Naive thymus-derived CD4-positive, alpha-beta T cell (primary cell): ENCODE measurements at places on chromosomes 5 and 9. TPM values are rescaled to one million over a fixed set of nuclear protein-coding genes. Genes with fewer than 3 reads are reported as not detected.

- DNase-seq = no peak
- no peak overlapping the region for H3K4me3 ChIP-seq
- H3K27ac ChIP-seq = no peak overlapping the region
Observed at GRCh38 chr5:84862132-84862531, 477.5 kb upstream of the EDIL3 start.

DNA sequence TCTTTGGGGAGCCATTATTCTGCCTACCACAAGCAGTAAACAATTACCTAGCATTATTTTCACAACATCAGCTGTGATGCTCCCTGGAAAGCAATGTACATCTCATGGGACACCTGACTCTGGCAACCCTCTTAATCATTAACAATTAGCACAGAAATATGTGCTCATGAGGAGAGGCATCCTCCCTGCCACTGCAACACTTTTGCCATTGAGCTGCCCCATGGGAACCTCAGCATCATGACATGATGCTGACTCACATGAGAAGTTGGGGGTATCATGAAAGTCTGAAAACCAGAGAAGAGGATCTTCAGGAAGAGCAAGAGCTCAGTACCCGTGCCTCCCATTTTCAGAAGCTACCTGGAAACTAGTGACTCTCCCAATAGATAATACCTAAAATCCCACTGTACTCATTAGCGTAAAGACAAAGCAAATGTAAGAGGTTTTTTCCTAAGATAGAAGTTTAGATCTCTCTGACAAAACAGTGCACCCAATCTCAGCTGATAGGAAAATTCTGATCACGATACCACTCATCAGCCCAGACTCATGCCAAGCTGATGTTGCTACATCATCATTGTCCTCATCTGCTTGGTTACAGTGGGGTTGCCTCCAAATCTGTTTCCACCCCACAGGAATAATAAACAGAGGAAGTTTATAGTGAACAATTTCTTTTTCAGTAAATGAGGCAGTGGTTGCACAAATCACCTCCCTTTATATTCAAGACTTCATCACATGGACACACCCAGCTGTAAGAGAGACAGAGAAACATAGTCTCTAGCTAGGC lies 244.5 kb downstream of the NR2F1-AS1 start:
- no peak for DNase-seq
- H3K4me3 ChIP-seq = no peak overlapping the region
- no peaks in the 10 kb centered on the region for H3K36me3 ChIP-seq
- H3K27me3 ChIP-seq = no peaks in the 10 kb centered on the region

DNA sequence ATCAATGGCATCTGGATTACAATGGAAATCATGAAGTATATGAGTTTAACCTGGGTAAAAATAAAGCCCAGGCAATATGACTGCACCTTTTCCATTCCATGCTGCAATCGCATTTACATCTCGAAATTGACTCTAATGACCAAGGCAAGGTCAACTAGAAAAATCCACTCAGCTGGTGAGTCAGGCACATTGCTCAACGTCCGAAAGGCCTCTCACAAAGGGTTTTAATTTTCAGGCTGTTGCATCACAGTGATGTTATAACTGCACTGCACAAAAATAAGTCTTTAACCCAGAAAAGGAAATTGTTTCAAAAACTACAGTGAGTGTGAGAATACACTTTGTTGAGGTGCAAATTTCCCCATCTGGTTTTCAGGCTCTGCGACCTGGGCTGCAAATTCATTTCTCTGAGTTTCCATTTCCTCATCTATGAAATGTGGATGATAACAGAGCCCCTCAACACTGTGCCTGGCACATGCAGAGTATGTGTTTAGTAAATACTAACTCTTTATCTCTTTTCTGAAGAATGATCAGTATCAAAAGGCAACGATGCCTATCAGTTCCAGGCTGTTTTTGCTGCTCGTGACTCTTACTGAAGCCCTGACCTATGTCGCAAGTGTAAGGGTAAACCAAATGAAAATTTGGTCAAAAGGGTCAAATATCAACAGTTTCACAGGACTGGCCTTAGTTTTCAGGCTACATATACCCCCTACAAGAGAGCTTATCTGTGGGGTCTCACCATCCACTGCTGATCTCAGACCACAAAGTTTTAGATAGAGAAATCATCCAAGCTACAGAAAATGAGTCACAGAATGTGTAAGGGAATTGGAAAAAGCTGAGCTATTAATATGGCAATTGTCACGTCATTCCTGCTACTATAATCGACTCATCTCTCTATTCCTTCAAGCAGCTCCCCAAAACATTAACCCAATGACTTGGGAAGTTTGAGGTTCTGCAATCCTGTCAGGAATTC lies 4.1 kb downstream of the NFIL3 start:
- DNase-seq = no peak
- no peak overlapping the region for H3K4me3 ChIP-seq
- H3K27me3 ChIP-seq = no peaks in the 10 kb centered on the region
- no peak overlapping the region for H3K27ac ChIP-seq

- H3K27me3 ChIP-seq = no peaks in the 10 kb centered on the region
- H3K36me3 ChIP-seq = no peaks in the 10 kb centered on the region
- no peak for DNase-seq
- H3K27ac ChIP-seq = peak overlapping the region; percentile 4
- no peak overlapping the region for H3K4me3 ChIP-seq
- H3K4me1 ChIP-seq = peaks cover 50% of the 10 kb centered on the region
Observed at GRCh38 chr5:109695005-109695926, 5.5 kb downstream of the MAN2A1 start.

DNA sequence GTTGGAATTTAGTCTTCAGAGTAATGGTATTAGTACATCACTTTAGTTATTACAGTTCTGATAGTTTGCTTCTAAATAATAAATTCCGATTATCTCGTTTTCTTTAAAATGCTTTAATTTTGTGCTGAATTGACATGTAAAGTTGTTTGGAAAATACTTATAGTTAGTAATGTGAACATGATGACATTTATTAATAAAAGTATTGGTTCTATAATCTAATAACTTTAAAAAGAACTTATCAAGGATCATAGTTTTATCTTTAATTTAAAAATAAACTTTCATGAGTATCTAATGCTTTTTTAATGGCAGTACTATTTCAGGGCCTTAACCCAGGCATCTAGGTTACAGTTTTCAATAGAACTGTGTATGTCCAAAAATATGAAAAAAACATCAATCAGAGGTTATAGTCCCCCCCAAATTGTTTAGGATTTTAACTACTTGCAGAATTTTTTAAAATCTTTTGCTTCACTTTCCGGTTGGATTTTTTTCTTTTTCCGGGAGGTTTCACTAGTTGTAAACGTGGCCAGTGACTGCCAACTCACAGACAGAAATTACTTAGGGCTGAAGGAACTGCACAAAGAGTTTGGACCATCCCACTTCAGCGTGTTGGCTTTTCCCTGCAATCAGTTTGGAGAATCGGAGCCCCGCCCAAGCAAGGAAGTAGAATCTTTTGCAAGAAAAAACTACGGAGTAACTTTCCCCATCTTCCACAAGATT lies 680 bp downstream of the GPX8 start:
- no peaks in the 10 kb centered on the region for H3K36me3 ChIP-seq
- peaks cover 1% of the 10 kb centered on the region for H3K27me3 ChIP-seq
- H3K27ac ChIP-seq = no peak overlapping the region
- no peak overlapping the region for H3K4me3 ChIP-seq
- DNase-seq = no peak

- no peaks in the 10 kb centered on the region for H3K36me3 ChIP-seq
- no peak overlapping the region for H3K4me3 ChIP-seq
- no peak for DNase-seq
- H3K27ac ChIP-seq = no peak overlapping the region
- no peaks in the 10 kb centered on the region for H3K4me1 ChIP-seq
Observed at GRCh38 chr9:16258708-16259107, 611.8 kb downstream of the BNC2 start.

GRCh38 chr5:41176952-41177351 lies 36.4 kb downstream of the C6 start:
- no peak for DNase-seq
- H3K4me1 ChIP-seq = no peaks in the 10 kb centered on the region
- no peaks in the 10 kb centered on the region for H3K27me3 ChIP-seq

- no peak overlapping the region for H3K27ac ChIP-seq
- no peak for DNase-seq
- H3K27me3 ChIP-seq = no peaks in the 10 kb centered on the region
Observed at GRCh38 chr9:105284463-105284862, 40.0 kb downstream of the SLC44A1 start.

GRCh38 chr5:171543148-171543815 lies 123.8 kb downstream of the FGF18 start:
- no peak overlapping the region for H3K27ac ChIP-seq
- no peak overlapping the region for H3K4me3 ChIP-seq
- H3K4me1 ChIP-seq = no peaks in the 10 kb centered on the region
- no peak for DNase-seq
- no peaks in the 10 kb centered on the region for H3K27me3 ChIP-seq

DNA sequence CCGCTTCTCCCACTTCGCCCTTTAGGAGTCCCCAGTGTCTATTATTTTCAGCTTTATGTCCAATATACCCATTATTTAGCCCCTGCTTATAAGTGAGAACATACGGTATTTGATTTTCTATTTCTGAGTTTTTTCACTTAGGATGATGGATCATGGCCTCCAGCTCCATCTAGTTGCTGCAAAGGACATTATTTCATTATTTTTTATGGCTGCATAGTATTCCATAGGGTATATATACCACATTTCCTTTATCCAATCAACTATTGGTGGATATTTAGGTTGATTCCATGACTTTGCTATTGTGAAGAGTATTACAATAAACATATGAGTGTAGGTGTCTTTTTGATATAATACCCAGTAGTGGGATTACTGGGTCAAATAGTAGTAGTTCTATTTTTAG lies 162.9 kb downstream of the FER start:
- no peak overlapping the region for H3K27ac ChIP-seq
- no peak for DNase-seq
- no peaks in the 10 kb centered on the region for H3K36me3 ChIP-seq

- H3K36me3 ChIP-seq = no peaks in the 10 kb centered on the region
- H3K27ac ChIP-seq = no peak overlapping the region
- no peaks in the 10 kb centered on the region for H3K27me3 ChIP-seq
- H3K4me3 ChIP-seq = no peak overlapping the region
Observed at GRCh38 chr9:13900449-13900848, 413.5 kb downstream of the NFIB start.

GRCh38 chr9:134563397-134563796 lies 78.2 kb upstream of the COL5A1 start:
- H3K27me3 ChIP-seq = no peaks in the 10 kb centered on the region
- no peak overlapping the region for H3K27ac ChIP-seq
- no peak overlapping the region for H3K4me3 ChIP-seq

DNA sequence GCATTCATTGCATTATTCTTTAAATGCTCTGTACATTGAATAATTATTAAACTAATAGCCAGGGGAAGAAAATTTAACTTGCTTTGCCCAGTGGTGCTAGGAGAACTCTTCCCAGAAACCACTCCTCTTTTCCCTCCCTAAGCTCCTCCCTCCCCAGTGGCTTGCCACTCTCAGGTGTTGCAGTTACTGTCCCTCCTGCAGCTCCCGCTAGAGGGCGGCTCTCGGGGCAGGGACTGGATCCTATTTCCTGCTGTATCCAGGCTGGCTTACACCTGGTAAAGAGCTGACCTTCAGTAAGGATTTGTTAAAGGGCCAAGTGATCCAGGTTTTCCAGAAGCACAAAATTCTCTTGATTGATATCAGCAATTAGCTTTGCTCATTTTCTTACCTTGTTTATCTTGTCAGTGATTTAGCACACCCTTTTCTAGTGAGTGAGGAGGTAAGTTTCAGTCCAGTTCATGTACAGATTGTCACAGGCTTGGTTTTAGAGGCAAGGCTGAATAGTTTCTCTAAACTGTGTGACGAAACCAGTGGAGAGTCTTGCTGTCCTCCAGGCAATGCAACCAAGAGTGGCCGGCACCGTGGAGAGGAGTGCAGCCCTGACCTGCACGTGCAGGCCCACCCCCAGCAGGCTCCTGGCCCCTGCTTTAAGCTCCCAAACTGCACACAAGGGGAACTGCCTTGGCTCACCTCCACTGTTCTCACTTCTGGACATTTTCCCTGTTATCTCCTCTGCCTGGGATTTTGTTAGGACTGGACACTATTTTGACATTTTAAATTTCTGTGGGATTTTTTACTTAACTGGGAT lies 423.8 kb downstream of the SPOCK1 start:
- no peak overlapping the region for H3K27ac ChIP-seq
- H3K4me3 ChIP-seq = no peak overlapping the region
- no peaks in the 10 kb centered on the region for H3K4me1 ChIP-seq
- no peaks in the 10 kb centered on the region for H3K27me3 ChIP-seq
- no peaks in the 10 kb centered on the region for H3K36me3 ChIP-seq
- DNase-seq = no peak

GRCh38 chr5:116497631-116498030 lies 77.0 kb downstream of the SEMA6A start:
- no peak overlapping the region for H3K27ac ChIP-seq
- H3K4me1 ChIP-seq = no peaks in the 10 kb centered on the region
- no peaks in the 10 kb centered on the region for H3K36me3 ChIP-seq
- DNase-seq = no peak
- no peaks in the 10 kb centered on the region for H3K27me3 ChIP-seq
- H3K4me3 ChIP-seq = no peak overlapping the region

- H3K4me1 ChIP-seq = peaks cover 61% of the 10 kb centered on the region
- peaks cover 3% of the 10 kb centered on the region for H3K36me3 ChIP-seq
- H3K4me3 ChIP-seq = peak overlapping the region; percentile 6
- peak overlapping the region; percentile 62 for H3K27ac ChIP-seq
- no peaks in the 10 kb centered on the region for H3K27me3 ChIP-seq
Observed at GRCh38 chr5:157306081-157306480, 40.2 kb downstream of the CYFIP2 start.

GRCh38 chr9:114785866-114786650 lies 19.8 kb downstream of the TNFSF15 start:
- no peak overlapping the region for H3K4me3 ChIP-seq
- no peaks in the 10 kb centered on the region for H3K36me3 ChIP-seq
- H3K27me3 ChIP-seq = no peaks in the 10 kb centered on the region
- H3K4me1 ChIP-seq = no peaks in the 10 kb centered on the region
- no peak for DNase-seq

TMC1 gene
- total RNA-seq = not detected in 2 replicates

GABRA6 gene
- total RNA-seq = not detected in 2 replicates

NUTM2F gene
- not detected for total RNA-seq

EXD3 gene
- total RNA-seq = 25.6 TPM

FOXD4 gene
- 0.22 TPM in 1 of 2 replicates, not detected in the other for total RNA-seq

GARIN3 gene
- total RNA-seq = not detected

NUTM2G gene
- not detected for total RNA-seq

LMNB1 gene
- total RNA-seq = 20.8 TPM

TSPAN17 gene
- 23.3 TPM for total RNA-seq
